ENCODE measurements at places on chromosomes 1 and 21.

- no peak for DNase-seq
These were observed 144.1 kb downstream of the OMA1 start for GRCh38 chr1:58402444-58402843.

GRCh38 chr1:8815582-8816151 is 1.8 kb downstream of the RERE start:
- DNase-seq = no peak

DNA sequence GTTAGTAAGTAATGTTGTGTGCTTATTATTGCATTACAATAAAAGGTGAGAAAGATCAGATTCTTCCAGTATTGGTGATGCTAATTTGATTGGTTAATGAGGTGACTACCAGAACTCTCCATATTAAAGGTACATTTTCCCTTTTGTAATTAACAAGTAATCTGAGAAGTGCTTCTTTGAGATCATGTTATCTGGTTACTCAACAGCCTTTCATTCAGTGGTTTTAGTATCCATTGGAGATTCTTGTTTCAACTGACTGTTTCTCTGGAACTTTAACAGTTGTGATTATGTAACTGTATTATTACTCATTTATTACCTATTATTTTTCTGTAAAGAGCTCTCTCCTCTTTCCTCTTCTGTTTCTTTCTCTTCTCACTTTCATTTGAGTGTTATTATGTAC is 86.7 kb downstream of the PEX14 start:
- no peak for DNase-seq

DNA sequence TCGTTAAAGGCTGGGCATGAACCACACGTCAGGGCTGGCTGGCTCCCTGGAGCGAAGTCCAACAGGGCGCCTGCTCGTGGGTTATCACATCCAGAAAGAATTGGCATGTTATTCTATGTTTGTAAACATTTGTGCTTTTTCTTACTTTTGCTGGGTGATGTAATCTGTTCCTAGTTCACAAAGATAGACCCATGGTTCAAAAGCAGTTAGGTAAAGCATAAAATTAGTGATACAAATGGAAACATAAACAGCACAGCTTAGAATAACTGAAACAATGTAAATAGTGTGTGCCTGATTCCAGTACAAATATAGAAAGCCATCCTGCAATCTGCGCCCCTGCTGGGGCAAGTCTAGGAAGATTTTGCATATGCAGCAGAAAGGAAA is 184.0 kb upstream of the C1orf174 start:
- no peak for DNase-seq

- DNase-seq = no peak
These were observed 388.0 kb downstream of the PLPP3 start for GRCh38 chr1:56191369-56191768.

DNA sequence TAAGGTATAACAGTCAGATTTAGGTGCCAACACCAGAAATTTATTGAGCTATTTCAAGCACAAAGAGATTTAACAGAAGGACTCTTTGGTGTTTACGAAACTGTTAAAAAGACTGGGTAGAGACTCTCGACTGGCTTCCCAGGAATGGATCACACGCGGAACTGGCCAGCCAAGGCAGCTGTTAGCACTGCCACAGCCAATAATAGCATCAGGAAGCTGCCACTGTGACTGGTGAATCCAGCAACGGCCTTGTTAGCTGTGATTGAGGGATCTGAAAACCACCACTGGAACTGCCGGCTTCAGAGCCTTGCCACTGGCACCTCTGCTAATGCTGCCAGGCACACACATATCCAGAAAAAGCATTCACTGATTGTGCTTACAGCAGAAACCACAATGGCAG is 10.6 kb upstream of the SIM2 start:
- DNase-seq = no peak

- DNase-seq = no peak
These were observed 22.2 kb downstream of the SLC25A33 start for GRCh38 chr1:9561429-9561828.

DNA sequence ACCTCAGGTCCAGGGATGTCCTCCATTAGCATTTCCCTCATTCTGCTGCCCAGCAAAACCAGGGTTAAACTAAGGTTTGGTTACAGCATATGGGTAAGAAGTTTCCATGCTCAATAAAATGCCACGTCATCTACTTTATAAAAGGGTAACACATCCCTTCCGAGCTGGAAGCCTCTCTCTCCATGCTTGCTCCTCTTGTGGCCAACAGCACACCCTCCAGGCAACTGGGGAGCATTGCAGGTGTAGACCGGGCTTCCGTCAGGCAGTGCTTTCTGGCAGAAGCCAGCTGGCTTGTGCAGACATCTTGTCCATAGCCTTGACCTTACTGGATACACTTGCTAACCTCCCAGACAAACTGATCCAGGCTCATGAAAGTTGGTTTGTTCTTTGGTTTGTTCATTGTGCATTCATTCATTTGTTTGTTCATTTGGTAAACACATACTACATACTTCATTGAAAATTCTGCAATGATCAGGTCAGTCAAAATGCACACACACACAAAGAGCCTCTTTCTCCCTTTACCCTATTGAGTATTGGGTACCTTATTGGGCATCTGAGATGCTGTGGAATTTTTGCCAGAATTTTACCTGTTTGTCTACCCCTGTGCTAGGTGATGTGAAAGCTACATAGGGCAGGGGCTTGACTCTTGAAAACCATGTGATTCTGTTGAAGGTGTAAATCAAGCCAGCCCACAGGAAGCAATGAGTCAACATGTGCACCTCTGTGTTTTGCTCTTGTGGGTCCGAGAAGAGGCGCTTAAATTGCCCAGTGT is 422.8 kb downstream of the CAMTA1 start:
- no peak for DNase-seq

- no peak for DNase-seq
These were observed 20.5 kb downstream of the HTR1D start for GRCh38 chr1:23196627-23197328.

DNA sequence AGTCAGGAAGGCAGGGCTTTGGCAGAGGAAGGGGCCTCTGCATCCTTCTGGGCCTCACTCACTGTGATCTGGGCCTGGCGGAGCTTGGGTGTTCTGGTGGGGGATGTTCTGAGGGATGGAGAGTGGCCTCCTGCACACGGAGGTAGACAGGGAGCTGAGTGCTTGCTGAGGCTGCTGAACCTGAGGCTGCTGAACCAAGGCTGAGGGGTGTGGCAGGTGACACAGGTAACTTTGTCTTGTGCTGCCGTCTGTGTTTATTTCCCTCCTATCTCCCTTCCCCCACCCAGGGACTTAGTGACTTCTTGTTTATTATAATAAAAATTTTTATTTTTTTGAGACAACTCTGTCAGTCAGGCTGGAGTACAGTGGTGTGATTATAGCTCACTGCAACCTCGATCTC is 37.7 kb upstream of the IFNLR1 start:
- no peak for DNase-seq

DNA sequence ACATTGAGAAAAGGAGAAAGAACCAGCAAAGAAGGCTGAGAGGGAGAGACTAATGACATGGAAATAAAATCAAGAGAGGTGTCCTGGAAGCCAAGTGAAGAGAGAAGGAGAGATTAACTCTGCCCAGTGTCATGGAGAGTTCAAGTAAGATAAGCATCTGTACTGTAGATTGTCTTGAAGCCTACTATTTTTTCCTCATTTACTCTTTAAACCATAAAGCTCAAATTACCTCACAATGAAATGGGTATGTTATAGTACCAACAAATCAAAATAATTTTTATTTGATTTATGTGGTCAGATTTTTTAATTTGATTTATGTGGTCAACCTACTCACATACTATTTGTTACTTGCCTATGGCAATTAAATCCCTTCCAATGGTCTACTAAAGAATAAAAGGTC is 5.2 kb upstream of the PALMD start:
- no peak for DNase-seq

DNA sequence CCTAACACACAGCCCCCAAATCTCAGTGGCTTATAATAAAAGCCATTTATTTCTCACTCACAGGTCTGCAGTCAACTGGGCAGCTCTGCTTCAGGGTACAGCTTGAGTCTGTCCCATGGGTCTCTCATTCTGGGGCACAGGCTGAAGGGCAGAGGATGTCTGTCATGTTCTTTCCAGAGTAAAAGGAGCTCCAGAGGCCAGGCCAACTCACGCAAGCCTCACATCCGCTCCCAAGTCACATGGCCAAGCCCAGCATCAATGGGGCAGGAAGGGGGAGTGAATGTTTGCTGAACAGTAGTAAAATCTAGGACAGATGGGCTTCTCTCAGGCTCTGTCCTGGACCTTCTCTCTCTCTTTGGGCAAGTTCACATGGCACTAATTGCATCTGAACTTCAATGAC is 7.1 kb upstream of the SSBP3 start:
- DNase-seq = no peak

- no peak for DNase-seq
These were observed 19.0 kb downstream of the CRYZ start for GRCh38 chr1:74713849-74714248.

DNA sequence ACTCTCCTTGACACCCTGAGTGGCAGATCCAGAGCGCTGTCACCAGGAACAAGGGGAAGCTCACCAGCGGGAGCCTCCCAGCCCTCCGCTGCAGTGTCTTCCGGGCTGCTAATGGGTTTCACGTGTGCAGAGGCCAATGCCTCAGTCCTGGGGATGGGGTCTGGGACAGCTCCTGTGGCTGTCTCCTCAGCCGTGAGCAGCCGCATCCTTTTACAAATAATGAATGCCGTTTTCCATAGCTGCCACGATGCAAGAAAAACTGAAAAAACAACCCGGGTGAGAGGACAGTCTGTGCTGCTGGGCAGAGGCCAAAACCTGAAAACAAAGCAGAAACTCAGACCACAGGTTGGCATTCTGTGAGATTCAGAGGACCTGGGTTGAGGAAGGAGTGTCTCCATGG is 212.2 kb upstream of the RAB4A start:
- no peak for DNase-seq

GRCh38 chr1:12150456-12151200 is 16.2 kb upstream of the TNFRSF1B start:
- DNase-seq = no peak
